ENCODE measurements at places on chromosomes 16 and 17.

DNA sequence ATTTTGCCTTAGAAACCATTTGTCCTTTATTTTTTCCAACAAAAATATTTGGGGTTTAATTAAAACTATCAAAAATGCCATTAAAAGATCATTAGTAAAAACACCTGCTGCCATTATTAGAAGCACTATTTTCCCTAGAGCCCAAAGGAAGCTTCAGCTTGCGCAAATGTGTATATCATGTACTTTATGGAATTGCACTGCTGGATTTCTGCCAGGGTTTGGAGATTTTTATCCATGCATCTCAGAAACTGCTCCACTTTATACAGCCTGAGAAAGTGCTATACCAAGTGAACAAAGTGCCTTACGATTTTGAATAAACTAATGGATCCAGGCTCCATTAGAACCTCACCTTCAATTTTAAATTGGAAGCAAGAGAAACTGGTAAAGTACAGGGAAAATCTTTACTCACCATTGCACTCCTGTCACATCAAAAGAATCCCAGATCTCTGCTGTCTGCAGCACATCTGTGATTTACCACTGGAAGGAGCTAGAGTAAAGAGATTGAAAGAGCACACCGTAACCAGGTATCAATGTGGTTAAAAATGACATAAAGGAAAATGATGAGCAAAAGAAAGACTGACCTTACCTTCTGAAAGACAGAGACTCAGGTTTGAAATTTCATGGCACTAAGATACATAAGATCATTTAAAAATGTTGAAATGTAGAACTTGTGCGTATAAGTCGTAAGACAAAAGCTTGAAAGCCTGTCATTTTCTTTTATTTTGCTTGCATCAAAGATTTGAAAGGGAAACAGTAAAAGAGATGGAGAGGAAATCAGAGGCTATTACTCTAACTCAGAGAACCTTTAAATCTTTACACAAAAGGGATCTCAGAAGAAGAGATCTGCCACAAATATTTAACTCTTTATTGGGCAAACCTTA is 678.1 kb upstream of the GOT2 start:
- DNase-seq = no peak

GRCh38 chr16:3358871-3359270 is 3.2 kb downstream of the OR2C1 start:
- no peak for DNase-seq

- no peak for DNase-seq
Observed at GRCh38 chr16:57371494-57372371, 557 bp upstream of the CX3CL1 start.

DNA sequence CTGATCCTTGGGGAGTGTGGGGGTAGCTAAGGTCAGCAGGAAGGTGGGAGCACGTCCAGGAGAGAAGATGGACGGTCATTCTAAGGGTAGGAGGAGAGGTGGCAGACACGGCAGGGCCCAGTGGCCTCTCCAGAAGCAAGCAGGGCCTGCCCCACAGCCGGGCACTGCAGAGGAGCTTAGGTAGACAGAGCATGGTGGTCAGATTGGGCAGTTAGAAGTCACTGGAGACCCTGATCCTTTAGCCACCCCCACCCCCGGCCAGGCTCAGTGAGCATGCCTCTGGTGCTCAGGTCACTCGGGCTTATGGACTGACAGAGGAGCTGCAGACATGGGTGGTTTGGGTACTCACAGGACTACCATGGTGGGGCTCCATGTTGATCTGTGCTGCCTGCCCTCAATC is 26.3 kb downstream of the NLRP1 start:
- no peak for DNase-seq

DNA sequence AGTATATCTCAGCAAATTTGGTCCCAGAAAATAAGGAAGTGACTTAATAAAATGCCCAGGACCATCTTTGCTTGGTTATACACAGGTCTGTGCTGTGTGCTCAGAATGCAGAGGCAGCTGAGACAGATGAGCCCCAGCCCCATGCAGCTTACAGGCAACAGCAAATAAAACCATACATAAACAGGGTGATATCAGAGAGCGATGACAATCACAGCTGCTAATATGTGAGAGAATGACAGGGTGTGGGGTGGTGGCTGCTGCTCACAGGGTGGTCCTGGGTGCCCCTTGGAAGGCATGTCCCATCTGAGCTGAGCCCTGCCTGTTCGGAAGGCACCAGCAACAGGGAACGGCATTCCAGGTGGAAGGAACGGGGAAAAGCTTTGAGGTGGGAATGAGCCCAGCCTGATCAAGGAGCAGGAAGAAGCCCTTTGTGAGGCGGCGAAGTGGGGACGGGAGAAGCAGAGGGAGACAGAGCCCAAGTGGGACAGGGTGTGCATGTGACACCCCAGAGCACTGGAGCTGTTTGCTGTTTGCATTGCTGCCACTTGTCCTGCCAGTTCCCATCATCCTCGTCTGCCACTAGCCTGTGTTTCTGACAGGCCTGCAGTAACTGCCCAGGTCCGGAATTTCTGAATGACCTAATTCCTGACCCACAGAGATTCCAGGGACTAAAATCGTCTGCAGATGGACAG is 150.5 kb downstream of the KATNIP start:
- DNase-seq = no peak

DNA sequence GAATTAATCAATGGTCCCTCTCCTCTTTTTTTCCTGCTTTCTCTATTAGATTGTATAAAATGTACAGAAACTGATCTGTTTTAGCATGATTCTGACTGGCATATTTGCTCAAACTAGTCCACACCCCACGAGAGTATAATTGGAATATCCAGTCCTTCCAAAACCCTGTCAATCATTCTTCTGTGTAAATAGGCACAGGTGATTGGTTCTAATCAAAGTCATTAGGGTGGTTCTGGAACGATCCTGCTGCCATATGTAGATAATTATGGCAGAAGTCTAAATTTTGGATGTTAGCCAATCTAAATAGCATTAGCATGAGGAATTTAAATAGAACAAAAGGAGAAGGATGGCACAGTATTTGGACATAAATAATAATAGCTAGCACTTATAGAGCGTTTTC is 165.7 kb downstream of the SHISA6 start:
- DNase-seq = no peak

DNA sequence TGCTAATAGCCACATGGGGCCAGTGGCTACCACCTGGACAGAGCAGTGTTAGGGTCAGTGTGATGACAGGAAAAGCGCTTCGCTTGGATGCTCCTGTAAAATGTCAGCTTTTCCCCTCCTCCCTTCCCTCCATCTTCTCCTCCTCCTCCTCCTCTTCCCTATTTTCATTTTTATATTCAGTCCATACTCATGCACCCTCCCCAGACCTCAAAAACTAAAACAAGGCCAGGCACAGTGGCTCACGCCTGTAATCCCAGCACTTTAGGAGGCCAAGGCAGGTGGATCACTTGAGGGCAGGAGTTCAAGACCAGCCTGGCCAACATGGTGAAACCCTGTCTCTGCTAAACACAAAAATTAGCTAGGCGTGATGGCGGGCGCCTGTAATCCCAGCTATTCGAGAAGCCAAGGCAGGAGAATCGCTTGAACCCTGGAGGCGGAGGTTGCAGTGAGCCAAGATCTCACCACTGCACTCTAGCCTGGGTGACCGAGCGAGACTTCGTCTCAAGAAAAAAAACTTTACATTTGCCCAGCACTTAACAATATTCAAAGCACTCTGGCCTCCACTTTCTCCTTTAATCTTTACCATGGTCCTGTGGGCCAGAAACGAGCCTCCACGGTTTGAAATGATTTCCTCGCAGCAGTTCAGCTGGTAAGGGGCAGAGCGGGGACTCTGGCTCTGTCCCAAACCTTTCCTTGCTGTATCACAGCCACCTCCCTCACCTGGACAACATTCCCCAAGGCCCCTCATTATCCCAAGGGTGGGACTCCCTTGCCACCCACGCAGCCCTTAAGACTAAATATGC is 21.8 kb downstream of the ANKRD40 start:
- DNase-seq = no peak

DNA sequence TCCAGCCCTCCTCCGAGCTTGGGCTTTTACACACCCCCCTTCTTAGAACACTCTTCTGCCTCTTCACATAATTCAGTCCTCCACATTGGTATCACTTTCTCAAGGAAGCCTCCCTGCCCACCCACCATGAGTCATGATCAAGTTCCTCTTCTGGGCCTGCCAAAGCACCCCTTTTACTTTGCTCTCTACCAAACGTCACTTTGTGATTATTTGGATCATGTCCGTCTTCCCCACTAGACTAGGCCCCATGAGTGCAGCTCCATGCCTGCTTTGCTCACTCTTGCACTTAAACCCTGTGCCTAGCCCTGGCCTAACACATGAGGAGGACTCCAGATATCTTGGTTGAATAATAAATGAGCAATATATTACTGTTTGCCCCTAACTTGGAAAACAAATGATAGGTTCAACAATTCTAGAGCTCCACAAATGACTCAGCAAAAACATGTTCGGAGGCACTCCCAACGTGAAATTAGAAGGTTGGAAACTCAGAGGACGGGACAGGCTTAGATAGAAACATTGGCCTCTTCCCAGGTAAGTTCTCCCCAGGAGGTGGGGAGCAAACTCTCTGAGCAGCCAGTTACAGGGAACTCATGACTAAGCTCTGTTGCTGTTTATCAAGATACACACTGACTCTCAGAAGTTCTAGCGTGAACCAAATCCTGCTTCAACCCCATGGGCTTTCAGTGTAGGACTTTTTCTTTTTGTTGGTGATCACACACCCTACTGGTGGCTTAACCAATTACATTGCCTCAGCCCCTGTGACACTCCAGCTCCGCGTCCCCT is 28.3 kb downstream of the G6PC1 start:
- no peak for DNase-seq

- no peak for DNase-seq
Observed at GRCh38 chr16:85926370-85926769, 27.4 kb downstream of the IRF8 start.

- DNase-seq = no peak
Observed at GRCh38 chr16:35207059-35207999, 1747.9 kb downstream of the TP53TG3F start.

- DNase-seq = no peak
Observed at GRCh38 chr16:72665701-72666100, 382.2 kb downstream of the ZFHX3 start.

- DNase-seq = no peak
Observed at GRCh38 chr16:10655415-10655977, 39.2 kb downstream of the TEKT5 start.

DNA sequence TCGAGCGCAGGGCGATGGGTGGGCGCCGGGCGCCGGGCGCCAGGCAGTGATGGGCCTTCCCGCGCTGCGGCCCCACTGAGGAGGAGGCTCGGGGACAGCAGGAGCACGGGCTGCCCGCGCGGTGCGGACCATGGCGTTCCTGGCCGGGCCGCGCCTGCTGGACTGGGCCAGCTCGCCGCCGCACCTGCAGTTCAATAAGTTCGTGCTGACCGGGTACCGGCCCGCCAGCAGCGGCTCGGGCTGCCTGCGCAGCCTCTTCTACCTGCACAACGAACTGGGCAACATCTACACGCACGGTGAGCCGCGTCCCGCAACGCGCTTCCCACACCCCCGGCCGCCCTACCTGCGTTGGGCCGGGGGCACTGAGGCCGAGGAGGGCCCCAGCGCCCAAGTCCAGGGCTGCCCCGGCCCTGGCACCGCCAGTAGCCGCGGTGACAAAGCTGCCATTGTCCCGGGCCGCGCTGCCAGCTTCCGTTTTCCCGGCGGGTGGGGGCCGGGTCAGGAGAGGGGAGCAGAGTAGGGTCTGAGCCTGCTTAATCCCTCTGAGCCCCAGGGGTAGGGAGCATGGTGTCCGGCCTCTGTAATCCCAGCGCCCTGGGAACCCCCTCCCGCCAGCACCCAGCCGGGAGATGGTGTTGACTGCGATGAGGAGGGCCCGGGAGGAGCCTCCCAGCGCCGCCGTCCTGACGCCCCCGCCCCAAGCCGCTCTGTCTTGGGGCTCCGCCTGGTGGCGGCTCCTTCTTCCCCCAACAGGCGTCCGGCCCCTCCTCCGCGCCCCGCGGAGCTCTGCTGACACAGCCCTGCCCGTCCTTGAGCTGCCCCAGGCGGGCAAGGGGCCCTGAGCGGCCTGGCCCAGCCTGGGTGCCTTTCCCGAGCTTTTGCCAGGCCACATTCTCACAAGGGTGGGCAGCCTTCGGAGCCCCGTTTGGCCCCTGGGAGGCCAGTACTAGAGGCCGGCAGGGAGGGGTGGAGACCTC is 685 bp downstream of the PAQR4 start:
- peak; percentile 32 for DNase-seq

GRCh38 chr17:81233811-81234505 is 4.9 kb downstream of the TEPSIN start:
- no peak for DNase-seq

- DNase-seq = no peak
Observed at GRCh38 chr17:67520916-67521774, 144.1 kb downstream of the PITPNC1 start.

GRCh38 chr17:50102164-50102991 is 7.2 kb downstream of the PDK2 start:
- no peak for DNase-seq

GRCh38 chr17:78890498-78890897 is 12.5 kb downstream of the CEP295NL start:
- DNase-seq = no peak

GRCh38 chr16:381789-382717 is at the start of gene PGAP6:
TSS of gene PGAP6 (minus strand) at chr16:381978. CDS start at chr16:381821, 157 bp downstream.
- DNase-seq = peak; percentile 47

GRCh38 chr16:30142672-30143346 is 19.8 kb upstream of the MAPK3 start:
- DNase-seq = no peak

DNA sequence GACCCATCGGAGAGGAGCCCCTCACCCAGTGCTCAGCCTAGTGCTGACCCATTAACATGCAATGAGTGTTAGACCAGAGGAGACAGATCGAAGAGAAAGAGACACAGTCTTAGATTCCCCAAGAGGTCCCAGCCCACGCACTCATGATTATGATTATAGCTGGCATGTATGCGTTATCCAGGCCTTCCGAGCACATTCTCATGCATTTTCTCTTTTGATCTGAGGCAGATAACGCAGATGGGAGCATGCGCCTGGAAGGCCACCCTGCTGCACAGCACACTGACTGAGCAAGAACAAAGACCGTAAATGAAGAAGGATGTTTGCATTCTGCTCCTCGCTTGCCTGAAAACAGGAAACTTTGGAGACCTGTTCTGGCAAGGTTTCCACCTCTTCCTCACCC is 232.7 kb downstream of the SOX9 start:
- DNase-seq = no peak

DNA sequence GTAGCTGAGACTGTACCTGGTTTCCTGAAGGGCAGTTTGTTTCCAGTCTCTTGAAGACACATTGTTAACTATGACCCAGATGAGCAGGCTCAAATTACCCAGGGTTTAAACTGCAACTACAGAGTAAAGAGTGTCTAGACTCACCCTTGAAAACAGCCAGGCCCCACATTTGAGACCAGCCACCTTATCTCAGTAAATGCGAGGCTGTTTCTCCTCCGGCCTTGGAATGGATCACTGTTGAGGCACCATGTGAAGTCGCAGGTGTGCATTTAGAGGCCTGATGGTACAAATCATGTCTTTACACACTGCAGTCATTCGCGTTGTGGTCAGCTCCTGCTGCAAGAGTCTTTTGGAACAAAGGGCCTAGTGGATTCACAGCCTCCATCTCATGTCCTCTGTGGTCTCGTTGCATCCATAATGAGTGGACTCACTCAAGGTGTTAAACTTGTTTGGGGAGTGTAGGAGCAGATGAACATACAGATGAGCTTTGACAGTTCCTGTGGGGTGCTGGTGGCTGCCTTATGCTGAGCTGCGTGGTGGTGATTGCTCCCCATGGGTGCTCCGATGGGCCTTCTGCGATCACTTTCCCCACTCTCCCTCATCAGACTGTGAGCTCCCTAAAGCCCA is 18.5 kb upstream of the N4BP1 start:
- no peak for DNase-seq

- DNase-seq = no peak
Observed at GRCh38 chr16:68331879-68332410, 21.1 kb downstream of the PRMT7 start.

All from stimulated activated CD4-positive, alpha-beta T cell treated with anti-CD3 and anti-CD28 coated beads, Interleukin-15, amount 100 ng/mL, for 1 hour (primary cell).